ENCODE measurements at places on chromosomes 3 and 15.

DNA sequence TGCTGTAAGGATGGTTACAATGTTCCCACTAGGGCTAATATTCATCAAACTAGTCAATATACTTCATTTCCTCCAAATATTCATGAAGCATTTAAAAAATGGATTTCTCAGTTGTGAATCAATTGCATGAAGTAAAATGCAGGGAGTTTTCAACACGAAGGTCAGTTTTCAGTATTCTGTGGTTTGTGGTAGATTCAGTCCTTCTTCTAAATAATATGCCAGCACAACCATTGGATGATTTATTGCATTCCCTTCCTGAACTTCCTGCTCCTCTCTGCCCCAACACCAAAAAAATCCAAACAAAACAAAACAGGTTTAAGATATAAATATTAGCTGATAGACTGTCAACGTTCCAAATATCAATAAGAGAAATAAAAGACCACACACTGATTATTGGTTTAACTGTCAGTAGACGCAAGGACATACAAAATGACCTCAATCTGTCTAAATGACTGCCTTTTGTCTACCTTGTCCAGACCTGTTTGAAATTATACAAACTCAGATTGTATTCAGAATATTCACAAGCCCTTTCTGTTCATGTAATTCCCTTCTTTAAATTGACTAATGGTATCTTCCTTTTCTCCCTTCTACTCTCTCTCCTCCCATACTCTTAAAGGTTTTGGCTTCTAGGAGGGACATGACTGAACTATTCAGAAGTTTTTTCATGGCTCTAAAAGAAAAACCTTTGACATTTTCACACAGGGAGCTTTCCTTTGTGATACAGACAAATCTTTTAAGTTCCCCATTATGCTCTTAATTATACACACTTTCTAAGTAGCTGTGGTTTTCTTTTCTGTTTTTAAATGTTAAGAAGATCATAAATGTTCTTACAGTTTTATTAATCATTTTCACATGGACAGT, 92.6 kb upstream of the STT3B start:
- DNase-seq: no peak

- no peak for DNase-seq
Measured at GRCh38 chr3:30347679-30348216, 258.7 kb upstream of the TGFBR2 start.

GRCh38 chr15:52186651-52187486, 4.3 kb downstream of the GNB5 start:
- no peak for DNase-seq

DNA sequence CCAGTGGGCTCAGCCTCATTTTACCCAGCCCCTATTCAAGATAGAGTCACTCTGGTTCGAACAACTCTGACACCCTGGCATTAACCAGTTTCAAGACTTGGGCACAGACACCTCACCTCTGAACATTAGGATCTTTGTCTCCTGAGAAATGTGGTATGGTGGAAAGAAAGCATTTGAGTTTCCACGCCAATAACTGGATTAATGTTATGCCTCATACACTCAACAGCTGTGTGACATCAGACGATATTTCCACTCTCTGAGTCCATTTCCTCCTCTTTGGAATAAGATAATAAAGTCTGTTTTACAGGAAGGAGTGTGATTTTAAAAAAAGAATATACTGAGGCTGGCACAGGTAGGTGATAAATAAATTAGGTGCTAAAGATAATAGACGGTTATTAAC, 121.3 kb upstream of the CHL1 start:
- no peak for DNase-seq

GRCh38 chr15:95486224-95486623, 844.3 kb upstream of the NR2F2 start:
- DNase-seq: no peak

- peak; percentile 42 for DNase-seq
Measured at GRCh38 chr15:68795298-68795848, 25.3 kb downstream of the ANP32A start.

DNA sequence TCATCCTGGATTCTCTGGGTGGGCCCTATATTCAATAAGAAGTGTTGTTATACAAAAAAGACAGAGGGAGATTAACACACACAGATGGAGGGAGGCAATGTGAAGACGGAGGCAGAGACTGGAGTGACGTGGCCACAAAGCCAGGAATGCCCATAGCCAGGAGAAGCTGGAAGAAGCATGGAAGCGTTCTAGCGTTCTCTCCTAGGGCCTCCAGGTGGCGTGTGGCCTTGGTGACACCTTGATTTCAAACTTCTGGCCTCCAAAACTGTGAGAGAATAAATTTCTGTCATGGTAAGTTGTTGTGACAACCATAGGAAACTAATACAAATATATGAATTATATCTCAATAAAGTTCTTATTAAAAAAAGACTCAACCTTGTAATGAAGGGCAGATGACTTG, 21.3 kb downstream of the THBS1 start:
- no peak for DNase-seq

- DNase-seq: no peak
Measured at GRCh38 chr3:126954141-126954842, 28.6 kb upstream of the PLXNA1 start.

GRCh38 chr3:17292556-17292955, 407.8 kb downstream of the PLCL2 start:
- no peak for DNase-seq

DNA sequence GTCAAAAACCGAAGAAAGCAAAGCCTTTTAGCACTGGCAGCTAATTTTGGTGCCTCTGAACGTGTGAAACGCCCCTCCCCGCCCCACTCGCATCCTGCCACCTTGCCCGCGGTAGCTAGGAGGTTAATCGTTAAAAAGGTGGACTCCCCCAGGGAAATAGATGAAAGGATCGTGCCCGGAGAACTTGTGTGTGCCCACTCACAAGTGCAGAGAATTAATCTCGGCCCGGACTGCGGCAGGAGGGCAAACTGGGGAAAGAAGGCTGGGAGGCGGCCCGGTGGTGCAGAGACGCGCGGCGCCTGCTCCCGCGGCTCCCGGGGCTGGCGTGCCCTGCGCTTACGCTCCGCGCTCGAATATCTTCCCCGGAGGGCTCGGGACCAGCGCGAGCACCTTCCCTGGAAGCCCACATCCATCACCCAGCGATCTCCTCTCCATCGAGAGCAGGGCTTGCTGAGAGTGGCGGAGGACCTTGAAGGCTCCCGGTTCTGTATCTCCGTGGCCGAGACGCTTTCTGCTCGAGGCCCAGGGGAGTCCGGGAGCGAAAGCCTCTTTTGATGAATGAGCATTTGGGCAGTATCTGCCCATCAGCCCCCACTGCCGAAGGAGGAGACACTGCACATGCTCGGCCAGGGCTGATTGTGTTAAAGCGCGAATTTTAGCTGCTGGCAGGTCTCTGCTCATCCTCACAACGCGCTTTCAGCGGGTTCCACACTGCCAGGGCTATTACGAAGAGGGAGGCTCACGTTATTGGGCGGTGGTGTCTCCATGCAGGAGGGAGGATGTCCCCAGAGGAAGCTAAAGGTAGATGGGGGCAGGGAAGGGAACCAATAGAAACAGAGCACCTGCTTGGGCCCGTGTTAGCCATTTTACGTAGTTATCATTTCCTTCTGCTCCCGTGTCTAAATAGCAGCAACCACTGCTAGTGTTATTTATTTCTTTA, 1.3 kb upstream of the SPTSSB start:
- peak; percentile 11 for DNase-seq

GRCh38 chr15:67173005-67173404, 81.5 kb downstream of the AAGAB start:
- DNase-seq: no peak

GRCh38 chr15:39454189-39454986, 126.5 kb upstream of the THBS1 start:
- no peak for DNase-seq

DNA sequence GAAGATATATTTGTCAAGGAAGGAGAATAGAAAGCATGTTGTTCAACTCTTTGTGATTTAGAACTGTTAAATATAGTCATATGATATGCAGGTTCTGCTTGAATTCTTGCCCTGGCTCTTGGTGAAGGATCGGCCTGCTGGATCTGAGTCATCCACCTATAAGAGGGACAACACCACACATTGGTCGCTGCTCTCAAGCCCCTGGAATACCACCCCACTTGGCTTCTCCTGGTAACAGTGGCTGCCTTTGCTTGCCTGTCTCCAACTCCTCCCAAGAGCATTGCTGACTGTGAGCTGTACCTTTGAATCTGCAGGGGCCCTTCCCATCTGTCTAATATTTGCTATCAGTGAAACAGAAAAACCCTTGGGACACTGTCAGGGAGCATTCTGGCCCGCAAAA, 78.9 kb upstream of the DGKG start:
- no peak for DNase-seq

DNA sequence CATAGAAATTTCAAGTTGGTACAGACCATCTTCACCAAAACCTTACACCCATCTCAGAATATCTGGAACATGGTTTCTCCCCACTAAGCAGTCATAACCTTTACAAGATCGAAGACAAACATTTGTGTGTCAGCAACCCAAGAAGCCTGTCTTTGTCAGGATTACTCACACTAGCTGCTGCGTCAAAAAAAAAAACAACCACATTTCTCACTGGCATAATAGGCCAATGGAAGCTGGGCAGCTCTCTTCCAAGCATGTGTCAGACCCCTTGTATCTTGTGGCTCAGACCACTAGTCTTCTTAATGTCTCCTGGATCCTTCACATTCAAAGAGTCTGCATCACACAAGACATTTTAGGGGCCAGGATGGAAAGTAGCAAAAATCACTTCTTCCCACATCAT, 266.9 kb upstream of the IGF1R start:
- no peak for DNase-seq

DNA sequence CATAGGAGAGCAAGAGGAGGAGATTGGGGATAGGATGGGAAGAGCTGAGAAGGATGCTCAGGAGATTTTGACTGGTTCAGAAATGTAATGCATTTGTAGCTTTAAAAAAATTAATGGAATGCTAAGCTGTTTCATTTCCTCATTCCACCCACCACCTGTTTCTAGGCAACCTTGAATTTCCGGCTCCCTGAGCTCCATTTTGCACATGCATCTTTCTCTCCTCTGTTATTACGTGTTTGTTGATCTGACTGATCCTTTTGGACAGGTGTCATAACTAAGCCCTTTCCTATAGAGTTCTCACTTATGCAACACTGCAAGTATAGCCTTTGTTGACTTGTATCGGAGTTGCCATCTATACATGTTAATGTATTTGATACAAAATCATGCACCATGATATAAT, 4.3 kb downstream of the TMPRSS7 start:
- DNase-seq: no peak

DNA sequence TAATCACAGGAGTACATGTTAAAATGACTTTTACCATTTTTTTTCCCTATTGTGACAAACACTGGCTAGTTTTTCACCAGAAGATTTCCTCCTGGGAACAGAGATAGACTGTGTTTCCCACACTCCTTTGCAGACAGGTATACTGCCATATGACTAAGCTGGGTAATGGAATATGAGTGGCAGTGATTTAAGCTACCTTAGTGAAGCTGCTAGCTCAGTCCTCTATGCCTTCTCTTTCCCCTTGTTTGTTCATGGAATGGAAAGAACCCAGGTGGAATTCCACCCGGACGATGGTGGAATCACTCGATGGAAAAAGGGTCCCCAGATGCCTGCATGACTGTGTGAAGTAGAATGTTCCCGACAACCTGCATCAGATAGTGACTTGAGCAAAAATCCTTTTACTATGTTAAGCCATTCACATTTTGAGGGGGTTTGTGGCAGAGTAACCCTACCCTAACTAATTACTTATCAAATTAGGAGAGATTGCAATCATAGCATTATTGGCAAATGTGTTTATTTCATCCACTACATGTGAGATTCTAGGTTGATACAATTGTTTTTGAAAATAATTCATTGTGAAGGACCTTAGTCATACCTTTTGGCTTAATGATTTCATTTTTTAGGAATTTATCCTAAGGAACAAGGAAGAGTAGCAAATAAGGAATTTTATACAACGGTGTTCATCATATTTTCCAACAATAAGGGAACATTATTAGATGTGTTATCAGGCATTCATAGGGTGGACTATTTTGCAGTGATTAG, 16.5 kb downstream of the THSD4 start:
- no peak for DNase-seq

DNA sequence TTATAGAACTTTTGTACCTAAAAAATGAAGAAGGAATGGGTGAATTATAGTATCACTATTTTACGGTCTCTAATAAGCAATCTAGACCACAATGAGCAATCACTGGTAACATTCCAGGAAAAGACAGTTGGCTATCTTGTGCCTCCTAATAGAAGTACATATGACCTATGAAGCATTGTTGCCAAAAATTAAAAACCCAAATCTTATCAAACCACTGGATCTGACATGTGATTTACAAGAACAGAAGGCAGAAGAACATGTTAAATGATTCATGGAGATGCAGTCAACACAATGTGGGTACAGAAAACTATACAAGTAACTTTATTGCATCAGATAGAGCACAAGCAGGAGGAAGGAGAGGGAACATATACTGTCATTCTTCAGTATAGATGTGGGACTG, 14.5 kb upstream of the HYKK start:
- no peak for DNase-seq

Data from activated effector memory CD4-positive, alpha-beta T cell treated with Interleukin-2 at 50 U/mL for 16 hours (primary cell).